IPS-NIHi11 (cell line): ENCODE measurements at places on chromosomes 12 and 14.
A peak's percentile ranks its signal among the peaks of the same experiment; 100 is the strongest.

DNA sequence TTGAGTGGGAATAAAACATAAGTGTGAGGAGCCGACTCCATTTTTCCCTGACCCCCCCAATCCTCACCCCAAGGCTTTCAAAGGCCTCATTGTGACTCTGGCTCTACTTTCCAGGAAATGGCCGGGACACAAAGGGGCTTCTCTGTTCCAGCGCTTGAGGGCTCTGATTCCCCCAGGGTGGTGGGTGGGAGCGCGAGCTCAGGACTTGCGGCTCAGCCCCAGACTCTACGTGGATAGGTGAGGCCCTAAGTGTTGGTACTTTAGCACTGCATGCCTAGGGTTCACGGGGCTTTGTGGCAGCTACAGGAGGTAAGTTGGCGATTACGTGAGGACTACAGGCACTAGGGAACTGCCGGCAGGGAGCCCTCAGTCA lies 553 bp downstream of the CNPY2 start:
- peak; percentile 19 for DNase-seq

GRCh38 chr14:43647302-43647701 lies 859.8 kb downstream of the FSCB start:
- no peak for DNase-seq

DNA sequence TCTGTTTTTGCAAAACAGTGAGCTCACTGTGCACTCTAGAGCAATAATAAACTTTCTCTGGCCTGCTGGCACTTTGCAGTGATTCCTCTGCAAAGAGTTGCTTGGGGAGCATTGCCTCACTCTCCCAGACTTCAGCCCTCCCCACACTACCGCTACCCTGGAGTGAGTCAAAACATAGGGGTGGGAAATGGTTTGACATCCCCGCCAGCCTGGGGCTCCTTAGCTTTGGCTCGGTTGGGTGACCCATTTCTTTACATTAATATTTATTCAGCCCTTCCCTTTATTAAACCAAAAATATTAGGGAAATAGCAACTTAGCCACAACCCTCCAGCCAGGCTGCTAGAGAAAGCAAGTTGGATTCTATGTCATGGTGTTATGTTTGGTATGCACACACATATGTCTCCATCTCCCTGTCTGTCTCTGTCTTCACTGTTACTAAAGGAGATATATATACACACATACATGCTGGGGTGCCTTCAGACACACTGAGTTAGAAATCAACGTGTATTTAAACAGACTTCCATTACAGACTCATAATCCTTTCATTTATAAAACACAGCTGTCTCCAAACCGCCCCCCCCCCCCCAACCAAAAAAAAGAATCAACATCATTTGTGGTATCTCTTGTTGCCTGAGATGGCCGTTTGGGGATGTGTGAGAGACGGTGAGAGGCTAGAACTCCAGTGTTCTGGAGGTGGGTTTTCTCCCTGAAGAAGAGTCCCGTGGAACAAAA lies 3.4 kb upstream of the IRF2BPL start:
- DNase-seq, result no peak

DNA sequence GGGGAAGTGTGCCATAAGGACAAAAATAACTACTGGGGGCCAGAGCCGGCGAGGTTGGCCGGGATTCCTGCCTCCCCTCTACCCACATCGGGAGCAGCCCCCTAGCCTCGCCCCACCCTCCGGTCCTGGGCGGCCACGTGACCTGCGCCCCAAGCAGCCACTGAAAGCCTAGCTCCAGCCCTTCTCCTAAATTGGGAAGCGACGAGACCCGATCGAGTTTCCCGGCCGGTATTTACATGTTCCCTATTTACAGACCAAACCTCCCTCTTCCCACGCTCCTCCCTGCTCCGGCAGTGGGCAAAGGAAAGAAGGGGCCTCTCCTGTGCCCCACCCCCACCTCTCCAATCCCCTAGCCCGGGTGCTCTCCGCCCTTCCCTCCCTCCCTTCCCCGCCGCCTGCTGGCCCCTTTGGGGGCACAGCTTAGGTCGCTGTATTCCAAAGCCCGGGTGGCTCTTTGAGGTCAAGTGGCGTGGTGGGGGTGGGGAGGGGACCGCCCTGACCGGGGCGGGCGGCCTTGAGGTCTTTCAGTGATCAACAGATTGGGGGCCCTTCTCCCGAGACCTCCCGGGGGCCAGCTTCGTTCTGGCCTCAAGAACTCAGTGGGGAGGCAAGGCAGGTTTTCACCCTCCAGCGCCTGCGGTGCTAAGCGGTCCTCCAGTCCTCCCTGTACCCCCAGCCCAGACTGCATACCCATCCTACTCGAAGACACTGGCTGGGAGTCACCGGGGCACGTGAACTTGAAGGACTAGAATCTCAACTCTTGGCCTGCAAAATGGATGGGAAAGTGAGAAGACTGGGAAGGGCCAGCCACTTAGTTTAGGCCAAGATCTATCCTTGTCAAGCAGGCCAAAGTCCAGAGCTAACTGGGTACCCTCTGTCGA lies 6.3 kb upstream of the CTDSP2 start:
- peak; percentile 75 for DNase-seq

DNA sequence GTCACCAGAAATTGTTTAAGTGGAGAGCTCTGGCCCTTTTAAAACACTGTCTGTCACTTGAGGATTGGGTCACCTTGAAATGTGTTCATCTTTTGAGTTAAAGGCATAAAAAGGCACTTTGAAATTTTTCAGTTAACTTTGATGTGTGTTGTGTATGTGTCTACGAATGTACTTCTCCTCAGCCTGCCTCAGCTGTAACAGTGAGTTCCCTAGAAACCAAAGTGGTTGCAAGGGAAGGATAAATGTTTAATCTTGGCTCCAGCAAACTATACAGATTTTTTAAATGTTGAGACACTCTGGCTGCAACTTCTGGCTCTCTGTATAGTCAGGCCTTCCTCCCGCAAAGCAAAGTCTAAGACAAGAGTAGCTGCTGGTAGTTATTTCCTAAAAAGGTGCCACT lies 8.3 kb downstream of the DERA start:
- no peak for DNase-seq

DNA sequence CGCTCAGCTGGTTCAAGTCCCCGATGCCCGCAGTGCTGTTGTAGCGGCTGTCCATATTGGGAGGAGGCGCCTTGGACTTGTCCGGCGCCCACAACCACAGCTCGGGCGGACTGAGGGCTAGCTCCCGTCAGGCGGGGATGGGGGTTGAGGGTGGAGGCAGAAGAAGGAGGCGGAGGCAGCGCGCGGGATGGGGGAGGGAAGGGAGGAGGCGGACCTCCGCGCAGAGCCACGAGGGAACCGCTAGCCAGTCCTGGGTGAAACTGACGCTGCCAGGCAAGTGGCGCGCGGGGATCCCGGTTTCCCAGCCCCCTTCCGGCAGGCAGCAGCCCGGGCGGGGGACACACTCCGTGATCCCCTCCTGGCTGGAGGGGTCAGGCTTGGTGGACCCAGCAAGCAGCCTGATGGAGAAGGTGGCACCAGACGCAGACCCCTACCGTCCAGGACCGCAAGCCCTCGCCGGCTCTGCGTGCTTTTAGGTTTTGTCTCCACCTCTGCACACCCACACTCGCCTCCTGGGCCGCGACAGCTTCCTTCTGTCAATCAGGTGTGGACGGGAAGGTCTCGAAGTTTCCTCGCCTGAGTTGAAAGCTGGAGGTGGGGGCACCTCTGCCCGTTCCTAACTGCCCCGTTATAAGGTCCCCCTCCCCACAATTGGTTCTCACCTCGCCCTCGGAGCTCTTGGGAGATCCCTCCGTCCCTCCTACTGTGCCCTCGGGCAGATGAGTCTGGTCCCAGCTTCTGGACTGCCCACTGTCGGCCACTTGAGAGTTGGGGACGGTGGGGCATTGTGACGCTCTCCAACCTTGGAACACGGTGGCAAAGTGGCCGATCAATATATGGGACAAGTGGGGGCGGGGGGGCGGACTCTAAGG lies at the start of gene CPNE8:
Gene CPNE8, minus strand, starts transcription at position 112 of the 872 bp plus-strand sequence. Its CDS starts 57 bp downstream, at position 55.
- DNase-seq, result peak; percentile 47

GRCh38 chr12:67747869-67748742 lies 99.6 kb downstream of the DYRK2 start:
- peak; percentile 17 for DNase-seq

- DNase-seq, result no peak
Observed at GRCh38 chr12:121511916-121512315, 68.9 kb downstream of the KDM2B start.

DNA sequence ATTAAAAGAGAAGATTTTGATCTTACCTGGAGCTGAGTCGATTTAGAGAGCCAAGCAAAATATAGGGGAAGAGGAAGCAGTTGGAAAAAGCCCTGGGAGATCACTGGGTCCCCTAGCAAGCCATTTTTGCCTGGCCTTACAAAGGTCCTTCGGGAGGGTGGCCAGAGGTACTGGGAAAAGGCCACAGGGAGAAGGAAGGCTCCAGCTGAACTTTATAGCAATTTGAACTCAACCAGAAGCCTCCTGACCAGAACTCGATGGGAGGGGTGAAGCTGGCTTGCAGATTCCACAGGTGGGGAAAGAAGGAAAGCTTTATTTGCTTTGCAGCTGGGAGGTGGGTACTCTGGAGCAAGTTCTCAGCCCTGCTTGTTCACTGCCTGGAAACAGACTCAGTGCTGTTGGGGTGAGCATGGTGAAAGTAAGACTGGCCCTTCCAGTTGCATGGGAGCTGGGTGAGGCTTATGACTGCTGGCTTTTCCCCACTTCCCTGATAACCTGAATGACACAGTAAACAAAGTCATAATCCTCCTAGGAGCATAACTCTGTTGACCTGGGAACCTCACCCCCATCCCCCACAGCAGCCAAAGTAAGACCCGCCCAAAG lies 855.8 kb downstream of the FSCB start:
- no peak for DNase-seq

GRCh38 chr12:58364389-58365086 lies 423.2 kb downstream of the ATP23 start:
- peak; percentile 52 for DNase-seq

GRCh38 chr12:80805106-80805505 lies 88.4 kb downstream of the MYF5 start:
- no peak for DNase-seq

DNA sequence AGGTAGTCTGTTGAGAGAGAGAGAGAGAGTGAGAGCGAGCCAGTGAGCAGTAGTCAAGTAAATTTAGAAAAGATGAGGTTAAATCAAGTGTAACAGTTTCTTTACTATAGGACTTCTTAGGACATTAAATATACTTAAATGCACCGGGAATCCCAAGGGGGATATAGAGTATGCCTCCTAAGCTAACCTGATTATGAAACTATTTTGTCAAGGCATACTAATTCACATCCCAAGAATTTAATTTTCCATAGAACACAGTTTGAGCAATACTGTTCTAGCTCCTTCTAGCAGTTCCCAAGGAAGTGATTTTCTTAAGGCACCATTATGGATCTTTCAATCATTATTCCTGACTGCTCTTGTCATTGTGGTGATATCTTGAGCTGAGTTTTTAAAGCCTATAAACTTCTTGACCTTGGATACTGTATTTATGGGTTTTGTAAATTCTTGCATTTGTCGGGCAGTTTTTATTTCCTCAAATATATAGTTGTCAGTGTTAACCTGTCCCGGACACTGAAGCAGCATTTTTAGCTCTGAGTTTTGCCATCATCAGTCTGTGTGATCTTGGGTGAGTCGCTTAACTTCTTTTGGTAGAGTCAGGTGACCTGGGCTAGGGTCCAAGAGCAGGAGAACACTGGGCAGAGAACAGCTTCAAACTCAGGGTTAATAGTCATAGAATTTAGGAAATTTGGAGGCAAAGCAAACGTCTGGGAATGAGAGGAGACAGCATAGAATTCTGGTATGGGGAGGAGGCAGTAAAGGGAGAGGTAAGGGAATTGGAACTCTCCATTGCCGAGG lies 196.5 kb upstream of the FRMD6 start:
- no peak for DNase-seq

DNA sequence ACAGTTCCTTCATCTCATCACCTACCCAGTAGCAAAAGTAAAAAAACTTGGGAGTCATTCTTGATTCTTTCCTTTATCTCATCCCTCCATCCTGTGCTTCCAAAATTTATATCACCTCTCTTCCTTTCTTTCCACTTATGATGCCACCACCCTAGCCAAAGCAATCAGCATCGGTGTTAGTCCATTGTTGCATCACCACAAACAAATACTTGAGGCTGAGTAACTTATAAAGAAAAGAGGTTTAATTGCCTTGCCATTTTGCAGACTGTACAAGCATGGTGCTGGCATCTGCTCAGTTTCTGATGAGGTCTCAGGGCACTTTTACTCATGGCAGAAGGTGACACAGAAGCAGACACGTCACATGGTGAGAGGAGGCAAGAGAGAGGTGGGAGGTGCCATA lies 19.8 kb upstream of the CATSPERB start:
- no peak for DNase-seq

- no peak for DNase-seq
Observed at GRCh38 chr12:19208456-19208855, 78.9 kb downstream of the PLEKHA5 start.

DNA sequence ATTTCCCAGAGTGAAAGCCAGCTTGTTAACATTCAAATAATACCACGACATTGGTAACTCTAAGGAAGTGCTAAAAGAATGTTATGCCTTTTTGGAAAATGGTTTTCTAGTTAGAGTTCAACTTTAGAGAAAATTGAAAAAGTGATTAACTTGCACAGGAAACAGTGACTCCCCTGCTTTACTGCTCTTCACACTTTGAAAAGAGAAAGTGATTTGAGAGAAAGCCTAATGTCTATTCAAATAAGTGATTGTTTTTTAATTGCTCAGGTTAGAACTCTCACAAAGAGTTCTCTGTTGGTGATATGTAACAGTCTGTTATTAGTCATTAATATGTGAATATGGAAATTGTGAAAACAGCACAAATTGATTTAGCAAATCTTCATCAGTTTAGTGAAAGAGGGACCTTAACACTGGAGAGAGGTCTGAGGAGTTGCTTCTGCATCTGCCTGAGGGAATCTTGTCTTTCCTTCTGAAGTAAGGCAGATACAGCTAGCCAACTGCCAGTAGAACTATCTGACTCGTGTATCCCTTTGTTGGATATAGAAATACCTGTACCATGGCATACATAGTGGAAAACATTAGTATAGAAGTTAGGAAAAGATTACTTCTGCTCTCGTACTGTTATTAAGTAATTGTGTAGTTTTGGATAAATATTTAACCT lies 25.5 kb downstream of the ATF7IP start:
- DNase-seq, result no peak

DNA sequence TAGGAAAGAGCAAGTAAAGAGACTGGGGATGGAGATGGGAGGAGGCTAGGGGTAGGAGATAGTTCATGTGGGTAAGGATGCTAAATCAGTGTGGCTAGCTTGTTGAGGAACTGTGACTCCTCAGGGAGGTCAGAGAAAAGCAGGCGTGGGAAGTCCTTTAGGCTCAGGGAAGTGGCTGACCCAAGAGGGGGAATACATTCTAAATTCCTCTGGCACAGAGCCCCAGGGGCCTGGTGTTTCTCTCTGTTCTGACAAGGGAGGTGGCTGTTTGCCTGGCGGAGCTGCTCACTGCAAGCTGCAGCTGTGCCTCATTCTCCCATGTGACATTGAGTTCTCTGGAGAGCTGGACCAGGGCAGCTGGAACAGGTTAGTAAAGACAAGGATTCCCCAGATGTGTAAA lies 152.2 kb upstream of the SLC38A2 start:
- DNase-seq, result no peak

DNA sequence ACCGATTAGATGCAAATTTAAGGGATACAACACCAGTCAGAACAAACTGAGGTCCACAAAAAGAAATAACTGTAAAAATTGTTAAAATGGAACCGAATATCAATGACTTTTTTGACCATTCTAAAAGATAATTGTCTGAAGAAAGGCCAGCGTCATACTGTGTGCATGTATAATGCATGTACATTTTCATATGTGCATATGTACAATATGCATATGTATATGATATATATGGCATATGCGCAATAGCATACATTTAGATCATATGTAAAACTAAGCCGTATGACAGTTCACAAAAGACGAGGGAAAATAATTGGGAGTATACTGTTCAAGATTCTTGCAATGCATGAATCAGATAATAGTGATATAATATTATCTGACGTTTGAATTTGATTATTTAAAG lies 475.8 kb upstream of the TMEM132C start:
- DNase-seq, result no peak
